Epithelial cell of proximal tubule (primary cell): ENCODE measurements at places on chromosomes 13 and 19. TPM values are rescaled to one million over a fixed set of nuclear protein-coding genes. Genes with fewer than 3 reads are reported as not detected.

The SYCN gene
- not detected in 2 replicates for total RNA-seq

- DNase-seq, result no peak
Measured at GRCh38 chr19:2758601-2759313, 18.9 kb upstream of the SLC39A3 start.

DNA sequence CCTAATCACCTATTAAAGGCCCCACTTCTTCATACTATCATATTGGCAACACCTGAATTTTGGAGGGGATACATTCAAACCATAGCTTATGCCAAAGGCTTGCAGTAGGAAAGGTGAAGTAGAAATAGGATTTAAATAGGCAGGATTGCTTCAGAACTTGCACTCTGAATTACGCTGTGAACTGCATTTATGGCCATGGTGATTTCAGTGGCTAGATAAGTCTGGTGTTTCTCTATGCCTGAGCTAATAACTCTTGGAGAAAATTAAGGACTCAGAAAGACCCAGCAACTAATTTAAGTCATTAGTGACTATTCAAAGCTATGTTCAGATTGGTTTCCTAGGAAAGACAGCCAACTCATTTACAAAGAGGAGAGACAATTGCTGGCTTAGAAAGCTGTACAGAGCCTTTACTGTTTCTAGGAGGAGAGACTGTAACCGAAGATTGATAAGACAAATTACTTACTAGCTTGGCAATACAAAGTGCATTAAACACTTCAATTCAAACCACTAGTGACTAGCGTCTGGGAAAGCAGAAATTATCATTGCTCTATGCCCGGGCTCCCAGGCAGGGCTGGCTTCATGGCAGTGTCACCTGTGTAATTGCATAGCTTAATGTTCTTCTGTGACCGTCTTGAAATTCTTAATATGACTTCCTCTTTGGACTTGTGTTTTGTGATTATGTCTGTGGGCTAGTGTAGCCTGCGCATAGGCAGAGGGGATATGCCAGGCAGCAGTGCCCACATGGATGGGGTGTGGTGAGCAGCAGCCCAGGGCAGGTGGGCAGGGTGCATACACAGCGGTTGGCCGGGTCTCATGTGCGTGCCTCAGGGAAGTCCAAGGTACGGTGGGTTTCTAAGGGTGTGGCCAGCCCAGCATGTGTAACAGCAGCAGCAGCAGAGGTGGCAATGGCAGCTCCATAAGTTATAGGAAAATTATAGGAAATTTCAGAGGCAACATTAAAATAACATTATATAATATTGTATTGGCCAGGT, 60.1 kb downstream of the KL start:
- DNase-seq, result no peak

DNA sequence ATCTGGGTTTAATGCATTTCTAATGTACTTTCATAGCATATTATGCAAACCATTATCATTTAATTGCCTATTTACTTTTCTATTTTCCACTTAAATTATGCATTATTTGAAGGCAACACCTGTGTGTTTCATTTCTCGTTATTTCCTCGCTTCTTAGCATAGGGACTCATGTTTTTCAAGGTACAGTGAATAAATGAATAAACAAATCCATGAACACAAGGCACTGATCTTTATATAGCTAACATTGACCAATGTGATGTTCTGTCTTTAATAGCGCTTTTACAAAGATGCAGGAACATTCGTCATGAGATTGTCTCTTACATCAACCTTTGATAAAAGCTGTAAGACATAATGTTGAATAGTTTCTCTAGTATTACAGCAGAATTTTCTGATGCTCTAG, 121.2 kb downstream of the B3GLCT start:
- no peak for DNase-seq

GRCh38 chr19:40800339-40800996, 1.5 kb downstream of the EGLN2 start:
- DNase-seq, result no peak

GRCh38 chr13:80047406-80047805, 293.5 kb downstream of the SPRY2 start:
- no peak for DNase-seq
